T-helper 22 cell (primary cell): ENCODE measurements at places on chromosomes 5 and 9.
A peak's percentile ranks its signal among the peaks of the same experiment; 100 is the strongest.

DNA sequence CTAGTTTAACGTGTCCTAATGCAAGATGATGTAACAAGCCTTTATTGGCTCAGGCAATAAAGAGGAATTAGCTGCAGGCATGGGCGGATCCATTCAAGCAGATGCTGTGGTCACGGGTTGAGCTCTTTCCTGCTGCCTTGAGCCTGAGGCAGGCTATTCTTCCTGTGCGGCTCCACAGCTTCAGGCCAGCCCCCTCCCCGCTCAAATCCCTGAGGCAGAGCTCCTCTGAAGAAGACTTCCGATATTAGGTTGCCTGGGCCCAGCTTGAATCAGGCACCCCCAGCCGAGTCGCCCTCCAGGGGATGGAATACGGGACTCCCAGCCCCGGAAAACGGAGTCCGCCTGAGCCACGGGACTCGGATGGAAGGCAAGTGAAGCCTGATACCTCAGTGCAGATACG is 95.0 kb upstream of the RUFY1 start:
- no peak for DNase-seq

DNA sequence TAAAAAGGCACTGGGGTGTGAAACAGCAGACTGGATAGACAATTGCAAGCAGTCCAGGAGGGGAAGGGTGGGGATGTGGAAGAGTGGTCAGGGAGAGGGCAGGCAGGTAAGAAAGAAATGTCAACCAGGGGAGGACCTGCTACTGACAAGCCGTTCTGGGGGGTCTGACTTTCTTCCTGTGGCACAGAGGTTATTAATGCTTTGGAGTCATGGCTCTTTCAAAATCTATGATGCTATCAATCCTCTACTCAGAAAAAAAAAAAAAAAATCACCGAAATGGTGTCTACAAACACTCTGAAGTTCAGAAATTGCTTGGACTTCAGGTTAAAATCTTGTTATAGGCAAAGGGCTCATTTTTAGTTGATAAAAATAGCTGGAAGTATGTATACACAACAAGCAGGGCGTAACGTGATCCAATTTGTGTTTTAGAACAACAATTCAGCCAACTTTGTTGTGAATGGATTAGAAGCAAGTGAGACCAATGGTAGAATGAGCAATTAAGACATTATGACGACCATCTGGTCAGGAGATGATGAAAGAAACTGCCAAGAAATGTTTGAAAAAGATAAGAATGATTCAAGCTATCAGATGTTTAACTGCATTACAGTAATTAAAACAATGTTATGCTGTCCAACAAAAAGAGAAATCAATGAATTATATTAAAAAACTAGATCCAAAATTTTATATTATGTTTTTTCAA is 255.2 kb downstream of the DEPDC1B start:
- DNase-seq = no peak

DNA sequence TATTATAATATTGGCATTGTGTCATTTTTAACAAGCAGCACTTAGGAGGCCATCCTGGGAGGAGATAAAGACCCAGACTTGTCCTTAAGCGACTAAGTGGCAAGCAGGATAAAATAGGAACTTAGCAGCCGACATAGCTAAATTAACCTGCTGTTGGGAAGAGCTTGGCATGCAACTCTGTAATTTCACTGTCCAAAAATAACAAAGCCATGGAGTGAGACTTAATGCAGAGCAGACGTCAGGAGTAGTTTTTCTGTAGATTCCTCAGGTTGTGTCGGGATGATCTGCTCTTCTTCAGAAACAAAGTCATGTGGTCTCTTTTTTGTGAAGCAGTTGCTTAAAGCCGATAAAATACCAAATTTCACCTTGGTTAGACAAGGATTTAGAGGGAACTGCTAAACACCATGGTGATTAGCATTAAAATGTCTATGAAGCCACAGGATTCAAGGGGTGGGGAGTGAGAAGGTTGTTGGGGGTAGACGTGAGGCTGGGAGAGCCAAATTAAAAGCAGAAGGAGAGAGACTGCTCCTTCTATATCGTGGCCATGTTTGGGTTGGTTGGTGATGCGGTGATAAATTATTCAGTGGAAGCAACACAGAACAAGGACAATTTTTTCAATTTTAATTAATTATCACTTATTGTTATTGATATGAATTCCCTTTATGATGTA is 303.0 kb downstream of the CSNK1G3 start:
- no peak for DNase-seq

GRCh38 chr9:109861918-109862317 is 81.9 kb downstream of the PALM2AKAP2 start:
- no peak for DNase-seq

DNA sequence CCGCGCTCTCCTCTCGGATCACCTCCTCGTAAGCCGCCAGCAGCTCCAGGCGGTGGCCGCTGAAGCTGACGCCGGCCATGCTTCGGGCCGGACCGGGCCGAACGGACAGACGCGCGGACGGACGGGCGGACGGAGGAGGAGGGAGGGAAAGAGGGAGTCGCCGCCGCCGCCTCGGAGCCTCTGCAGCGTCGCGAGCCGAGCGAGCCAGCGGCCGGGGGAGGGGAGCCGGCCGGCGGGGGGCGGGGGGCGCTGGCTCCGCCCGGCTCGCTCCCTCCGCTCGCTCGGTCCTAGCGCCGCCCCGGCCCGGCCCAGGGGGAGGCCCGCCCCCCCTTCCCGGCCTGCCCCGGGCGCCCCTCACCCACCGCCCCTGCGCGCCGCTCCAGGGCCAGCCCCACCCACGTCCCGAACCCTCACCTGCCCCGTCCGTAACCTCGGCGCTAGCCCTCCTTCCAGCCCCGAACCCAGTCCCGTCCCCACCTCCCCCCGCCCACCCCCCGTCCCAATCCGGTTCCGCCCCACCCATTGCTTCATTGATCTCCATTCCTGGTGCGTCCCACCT is at the start of gene DBN1:
Gene DBN1 (minus strand): TSS at position 192 of the 559 bp plus-strand sequence. CDS start 113 bp downstream, at position 79.
- DNase-seq = no peak

- DNase-seq = no peak
Measured at GRCh38 chr5:56055859-56056258, 61.1 kb upstream of the IL6ST start.

DNA sequence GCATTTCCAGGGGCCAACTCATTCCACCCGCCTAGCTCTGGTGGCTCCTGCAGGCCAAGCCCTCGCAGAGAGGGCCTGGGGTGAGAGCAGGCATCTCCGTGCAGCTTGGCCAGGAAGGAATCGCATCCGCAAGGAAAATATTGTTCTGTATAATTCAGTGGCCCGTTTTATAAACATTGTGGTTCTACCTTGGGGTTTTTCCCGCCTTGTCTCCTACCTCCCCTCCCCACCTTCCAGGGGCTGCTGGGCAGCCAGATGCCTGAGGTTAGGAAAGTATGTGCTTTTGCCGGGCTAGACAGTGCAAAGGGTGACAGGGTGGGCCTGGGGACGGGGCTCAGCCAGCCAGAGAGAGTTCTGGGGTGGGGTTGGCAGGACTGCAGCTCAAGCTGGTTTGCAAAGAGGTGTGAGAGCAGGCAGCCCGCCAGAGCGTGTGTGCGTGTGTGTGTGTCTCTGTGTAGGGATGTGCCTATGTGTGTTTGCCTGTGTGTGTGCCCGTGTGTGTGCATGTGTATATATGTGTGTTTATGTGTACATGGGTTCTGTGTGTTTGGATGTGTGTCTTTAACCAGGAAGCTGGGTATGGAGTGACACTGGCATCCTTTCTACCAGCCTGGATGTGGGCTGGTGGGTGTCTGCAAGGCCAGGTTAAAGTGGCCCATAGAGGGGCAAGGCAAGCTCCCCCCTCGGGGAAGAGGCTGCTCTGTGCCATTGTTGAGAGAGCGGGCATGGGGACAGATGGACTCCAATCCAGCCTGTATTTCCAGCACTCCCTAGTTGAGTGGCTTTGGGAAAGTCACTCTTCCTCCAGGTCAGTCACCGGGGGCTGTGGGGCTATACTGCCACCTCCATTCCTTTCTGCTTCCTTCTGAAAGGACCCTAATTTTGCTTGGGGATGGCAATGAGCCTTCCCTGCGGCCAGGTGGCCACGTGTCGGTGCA is 10.6 kb upstream of the SLC2A6 start:
- DNase-seq = no peak

- DNase-seq = no peak
Measured at GRCh38 chr5:3596261-3596825, 711 bp downstream of the IRX1 start.

GRCh38 chr9:120396418-120396817 is 183.5 kb downstream of the CDK5RAP2 start:
- no peak for DNase-seq

GRCh38 chr5:164265566-164265965 is 760.1 kb downstream of the MAT2B start:
- no peak for DNase-seq

DNA sequence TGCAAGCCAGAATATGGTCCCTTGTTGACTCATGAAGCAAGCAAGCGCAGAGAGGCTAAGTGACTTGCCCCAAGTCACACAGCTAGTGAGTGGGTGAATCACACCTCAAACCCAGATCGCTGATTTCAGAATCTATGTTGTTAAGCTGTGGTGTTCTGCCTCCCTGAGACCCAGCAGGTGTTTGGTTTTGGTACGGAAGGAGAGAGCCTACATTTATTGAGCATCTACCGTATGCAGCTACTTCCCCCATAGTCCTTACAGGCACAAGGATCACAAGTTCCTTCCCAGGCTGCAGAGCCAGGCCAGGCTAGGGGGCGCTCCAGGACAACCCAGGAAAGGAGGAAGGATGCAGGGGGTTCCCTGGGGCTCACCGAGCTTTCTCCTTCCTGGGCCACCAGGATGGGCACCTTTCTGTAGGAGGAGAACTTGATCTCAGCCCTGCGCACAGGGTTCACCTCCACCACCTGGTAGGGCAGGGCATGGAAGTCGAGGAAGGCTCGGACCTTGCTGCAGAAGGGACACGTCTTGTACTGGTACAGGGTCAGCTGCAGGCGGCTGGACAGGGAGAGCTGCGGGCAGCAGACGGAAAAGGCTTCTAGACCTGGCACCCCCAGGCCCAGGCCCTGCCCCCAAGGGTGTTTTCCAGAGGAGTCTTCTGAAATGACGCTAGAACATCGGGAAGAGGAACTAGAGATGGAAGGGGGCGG is 2.5 kb downstream of the PTGES2 start:
- DNase-seq = peak; percentile 20

GRCh38 chr5:170154297-170154696 is 48.6 kb downstream of the FOXI1 start:
- no peak for DNase-seq

GRCh38 chr9:134063088-134063570 is 4.7 kb downstream of the BRD3 start:
- no peak for DNase-seq

DNA sequence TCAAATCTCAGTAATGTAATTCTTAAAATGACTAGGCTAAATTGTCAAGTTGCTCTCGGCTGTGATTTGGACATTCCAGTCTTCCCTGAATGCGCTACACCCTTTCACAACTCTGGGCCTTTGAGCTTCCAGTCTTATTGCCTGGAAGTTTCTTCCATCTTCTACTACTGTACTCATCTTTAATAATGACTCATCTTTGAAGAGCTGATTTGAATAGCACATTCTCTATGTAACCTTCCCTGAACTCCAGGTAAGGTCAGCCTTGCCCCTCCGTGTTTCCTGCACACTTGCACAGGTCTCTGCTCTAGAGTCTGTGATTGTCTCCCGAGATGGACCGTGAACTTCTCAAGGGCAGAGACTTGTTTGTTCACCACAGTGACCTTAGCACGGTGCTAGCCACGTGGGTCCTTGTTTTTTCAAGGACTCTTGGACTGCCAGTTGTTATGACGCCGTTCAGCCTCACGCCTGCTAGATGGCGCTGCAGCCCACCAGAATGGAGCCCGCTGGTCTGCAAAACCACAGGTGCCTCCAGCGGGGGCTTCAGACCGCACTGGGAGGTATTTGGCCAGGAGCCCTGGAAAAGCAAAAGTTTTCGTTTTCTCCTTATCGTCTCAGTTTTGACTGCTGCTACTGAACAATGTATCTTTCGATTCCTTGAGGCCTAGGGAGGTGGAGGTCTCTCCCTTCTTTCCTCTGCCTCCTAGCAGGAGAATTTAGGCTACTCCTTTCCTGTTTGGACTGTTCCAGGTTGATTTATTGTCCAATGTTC is 44.4 kb downstream of the SEC61B start:
- no peak for DNase-seq

GRCh38 chr5:165029099-165029870 is 1523.9 kb downstream of the MAT2B start:
- DNase-seq = no peak

DNA sequence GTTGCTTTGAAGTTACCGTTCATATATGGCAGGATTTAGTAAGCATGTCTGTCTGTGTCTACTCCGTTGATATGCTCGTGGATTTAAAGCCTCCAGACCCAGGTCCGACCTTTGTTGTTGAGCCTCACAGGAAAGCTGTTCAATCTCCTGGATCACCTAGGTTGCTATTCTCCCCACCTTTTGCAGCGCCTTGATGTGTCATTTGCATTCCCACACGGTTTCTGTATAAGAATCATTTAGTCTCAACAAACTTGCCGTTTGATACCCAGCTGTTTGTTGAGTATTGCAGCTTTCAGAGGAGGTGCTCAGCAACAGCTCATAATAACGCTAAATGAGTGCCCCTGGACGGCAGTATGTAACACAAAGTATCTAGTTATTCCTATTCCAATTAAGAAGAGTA is 1.2 kb upstream of the ADGRV1 start:
- no peak for DNase-seq

- no peak for DNase-seq
Measured at GRCh38 chr5:37015795-37016666, 139.5 kb downstream of the NIPBL start.

DNA sequence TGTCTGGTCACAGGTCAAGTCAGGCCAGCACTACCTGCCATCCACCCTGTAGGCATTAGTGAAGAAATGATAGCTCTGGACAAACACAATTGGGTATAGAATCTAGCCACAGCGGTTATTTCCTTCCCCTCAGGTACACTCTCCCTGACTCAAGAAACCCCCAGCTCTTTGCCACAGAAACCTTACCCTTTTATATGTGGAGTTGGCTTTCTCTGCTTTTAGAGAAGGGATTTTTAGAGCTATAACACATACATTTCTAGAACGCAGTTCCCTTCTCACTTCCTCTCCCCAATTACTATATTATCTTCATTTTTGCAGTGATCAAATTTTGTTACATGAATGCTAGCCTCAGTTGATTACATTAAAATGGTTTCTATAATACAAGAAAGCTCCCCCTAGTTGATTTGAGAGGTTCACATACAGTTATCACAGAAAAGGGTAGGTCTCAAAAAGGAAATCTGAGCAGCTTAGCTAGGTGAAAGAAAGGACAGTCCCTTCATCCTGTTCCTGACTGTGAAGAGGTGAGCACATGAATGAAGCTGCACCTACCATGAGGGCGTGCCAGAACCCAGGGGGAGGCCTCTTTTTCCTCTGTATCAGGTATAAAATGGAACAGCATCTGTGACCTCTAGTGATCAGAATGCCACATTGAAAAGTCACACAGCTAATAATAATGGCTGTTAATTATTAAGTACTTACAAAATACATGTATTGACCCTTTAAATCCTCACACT is 425.6 kb downstream of the KIAA0825 start:
- no peak for DNase-seq

- no peak for DNase-seq
Measured at GRCh38 chr9:95286151-95286550, 31.4 kb downstream of the FANCC start.

GRCh38 chr5:100273846-100274580 is 261.2 kb upstream of the FAM174A start:
- DNase-seq = no peak
